ENCODE measurements at places on chromosomes 6 and 20. TPM values are rescaled to one million over a fixed set of nuclear protein-coding genes. Genes with fewer than 3 reads are reported as not detected.

- no peak for DNase-seq
Observed at GRCh38 chr6:85747666-85748065, 105.0 kb upstream of the SYNCRIP start.

HCRTR2 gene
- not detected for total RNA-seq

WFDC5 gene
- total RNA-seq = not detected

DNA sequence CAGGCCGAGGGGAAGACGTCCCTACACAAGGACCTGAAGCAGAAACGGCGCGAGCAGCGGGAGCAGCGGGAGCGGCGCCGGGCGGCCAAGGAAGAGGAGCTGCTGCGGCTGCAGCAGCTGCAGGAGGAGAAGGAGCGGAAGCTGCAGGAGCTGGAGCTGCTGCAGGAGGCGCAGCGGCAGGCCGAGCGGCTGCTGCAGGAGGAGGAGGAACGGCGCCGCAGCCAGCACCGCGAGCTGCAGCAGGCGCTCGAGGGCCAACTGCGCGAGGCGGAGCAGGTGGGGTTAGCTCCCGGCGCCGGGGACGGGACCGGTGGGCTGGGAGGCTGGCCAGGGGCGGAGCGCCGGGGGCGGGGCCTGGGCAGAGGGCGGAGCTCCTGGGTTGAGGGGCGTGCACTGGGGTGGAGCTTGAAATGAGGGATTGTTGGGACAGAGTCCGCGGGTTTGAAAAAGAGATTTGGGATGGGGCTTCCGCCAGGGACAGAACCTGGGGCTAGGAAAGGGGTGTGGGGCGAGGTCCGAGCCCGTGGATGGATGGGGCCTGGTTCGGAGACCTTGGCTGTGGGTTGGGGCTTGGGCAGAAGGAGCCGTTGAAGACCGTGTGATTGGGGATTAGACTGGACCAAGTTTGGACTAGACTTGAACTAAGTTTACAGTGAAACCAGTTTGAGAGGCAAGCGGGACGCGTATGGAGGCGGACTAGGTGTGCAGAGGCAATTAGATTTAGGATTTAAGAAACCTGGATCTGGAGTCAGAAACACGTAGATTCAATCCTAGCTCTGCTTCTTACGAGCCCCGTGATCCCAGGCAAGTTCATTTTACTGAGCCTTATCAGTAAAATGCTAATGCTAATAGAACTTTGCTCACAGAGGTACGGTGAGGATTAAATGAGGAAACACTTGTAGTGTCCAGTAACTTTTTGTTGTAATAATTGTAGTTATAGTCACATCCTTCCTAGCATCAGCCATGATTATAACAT lies 20.9 kb downstream of the DEF6 start:
- peak; percentile 97 for DNase-seq

DNA sequence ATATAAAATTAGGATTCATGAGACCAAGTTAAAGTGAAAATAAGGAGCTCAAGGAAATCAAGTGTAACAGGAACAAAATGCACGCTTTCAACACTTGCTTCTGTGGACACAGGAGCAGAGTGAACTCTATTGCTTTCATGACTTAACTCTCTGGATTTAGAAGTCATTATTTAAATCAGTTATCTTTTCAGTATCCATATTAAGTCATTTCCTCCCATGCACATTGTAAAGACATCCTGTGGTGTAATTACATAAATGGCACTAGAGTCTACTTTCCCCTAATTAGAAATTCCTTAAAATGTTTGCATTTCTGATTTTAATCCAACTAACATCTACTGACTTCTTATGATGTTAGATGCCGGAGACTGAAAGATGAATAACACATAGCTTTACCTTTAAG lies 88.0 kb downstream of the INSM1 start:
- no peak for DNase-seq

HLA-A gene
- 131 TPM for total RNA-seq

GRCh38 chr20:49496553-49497397 lies 14.3 kb upstream of the KCNB1 start:
- no peak for DNase-seq

DNAH8 gene
- total RNA-seq = 0.39 TPM

DNA sequence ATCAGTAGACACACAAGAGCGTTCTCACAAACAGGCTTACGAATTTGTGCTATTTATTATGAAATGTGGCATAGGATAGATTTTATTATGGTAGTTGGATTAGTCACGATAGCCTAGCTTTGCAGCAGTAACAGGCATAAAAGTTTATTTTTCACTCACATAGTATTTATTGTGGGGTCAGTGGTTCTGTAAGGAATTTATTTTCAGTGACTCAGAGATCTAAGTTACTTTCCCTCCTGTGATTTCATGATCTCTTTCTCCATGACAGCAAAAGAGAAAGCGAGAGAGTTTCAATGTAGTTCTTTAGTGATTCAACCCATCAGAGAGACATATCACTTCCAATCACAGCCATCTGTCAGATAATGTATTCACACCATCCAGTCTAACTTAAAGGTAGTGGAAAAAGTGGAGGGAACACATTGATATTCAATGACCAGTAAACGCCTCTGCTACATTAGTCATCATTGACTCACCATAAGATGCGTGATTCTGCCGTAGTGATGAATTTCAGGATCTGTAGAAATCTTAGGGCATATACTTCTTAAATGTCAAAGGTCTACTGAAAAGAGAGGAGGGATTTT lies 605.5 kb downstream of the HDGFL1 start:
- DNase-seq = no peak

DNA sequence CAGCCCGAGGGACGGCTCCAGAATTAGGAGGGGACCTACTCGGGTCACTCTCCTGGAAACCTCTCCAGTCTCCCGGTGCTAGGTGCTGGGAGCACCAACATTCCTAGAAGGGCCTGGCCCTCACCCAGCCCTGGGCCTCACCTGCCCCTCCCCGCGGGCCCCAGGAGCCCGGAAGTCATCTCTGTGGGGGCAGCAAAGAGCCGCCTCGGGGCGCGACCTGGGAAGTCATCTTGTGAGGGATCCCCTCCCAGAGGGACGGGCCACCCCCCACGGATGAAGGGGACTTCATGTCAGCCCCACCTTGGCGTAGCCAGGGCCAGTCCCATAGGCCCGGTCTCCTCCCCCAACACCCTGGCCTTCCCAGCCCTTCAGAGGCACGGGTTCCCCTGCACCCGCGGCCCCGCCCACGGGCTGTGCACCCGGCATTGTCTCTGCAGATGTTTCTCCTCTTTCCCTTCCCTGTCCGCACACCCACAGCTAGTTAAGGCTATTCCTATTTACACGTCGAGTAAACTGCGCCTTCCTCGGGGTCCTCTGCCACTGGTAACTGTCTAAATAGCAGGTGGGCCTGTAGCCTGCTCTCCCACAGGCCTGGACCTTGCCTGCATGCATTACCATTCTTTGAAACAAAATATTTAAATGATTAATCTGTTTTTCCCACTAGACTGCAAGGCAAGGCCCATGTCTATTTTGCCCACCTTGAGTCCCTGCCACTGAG lies 896 bp upstream of the RNASET2 start:
- DNase-seq = peak; percentile 20

- no peak for DNase-seq
Observed at GRCh38 chr6:43924222-43924702, 154.3 kb downstream of the VEGFA start.

OR2B6 gene
- not detected for total RNA-seq

ADTRP gene
- not detected for total RNA-seq

DNA sequence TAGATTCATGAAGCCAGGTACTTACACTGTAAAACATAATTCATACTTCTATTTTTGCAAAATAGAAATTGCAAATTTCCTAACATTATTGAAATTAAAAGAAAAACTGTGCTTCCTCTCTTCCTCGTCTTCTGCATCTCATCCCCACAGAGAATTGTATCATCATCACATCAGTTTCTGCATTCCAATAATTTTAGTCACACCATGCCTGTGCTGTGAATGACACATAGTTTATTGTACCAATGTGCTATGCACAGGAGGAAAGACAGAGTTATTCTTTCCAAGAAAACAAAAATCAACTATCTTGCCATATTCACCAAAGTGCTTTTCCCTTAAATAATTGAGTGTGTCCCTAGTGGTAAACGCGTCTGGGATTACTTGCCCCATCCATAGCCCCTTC lies 38.1 kb upstream of the FAM135A start:
- DNase-seq = no peak

DNA sequence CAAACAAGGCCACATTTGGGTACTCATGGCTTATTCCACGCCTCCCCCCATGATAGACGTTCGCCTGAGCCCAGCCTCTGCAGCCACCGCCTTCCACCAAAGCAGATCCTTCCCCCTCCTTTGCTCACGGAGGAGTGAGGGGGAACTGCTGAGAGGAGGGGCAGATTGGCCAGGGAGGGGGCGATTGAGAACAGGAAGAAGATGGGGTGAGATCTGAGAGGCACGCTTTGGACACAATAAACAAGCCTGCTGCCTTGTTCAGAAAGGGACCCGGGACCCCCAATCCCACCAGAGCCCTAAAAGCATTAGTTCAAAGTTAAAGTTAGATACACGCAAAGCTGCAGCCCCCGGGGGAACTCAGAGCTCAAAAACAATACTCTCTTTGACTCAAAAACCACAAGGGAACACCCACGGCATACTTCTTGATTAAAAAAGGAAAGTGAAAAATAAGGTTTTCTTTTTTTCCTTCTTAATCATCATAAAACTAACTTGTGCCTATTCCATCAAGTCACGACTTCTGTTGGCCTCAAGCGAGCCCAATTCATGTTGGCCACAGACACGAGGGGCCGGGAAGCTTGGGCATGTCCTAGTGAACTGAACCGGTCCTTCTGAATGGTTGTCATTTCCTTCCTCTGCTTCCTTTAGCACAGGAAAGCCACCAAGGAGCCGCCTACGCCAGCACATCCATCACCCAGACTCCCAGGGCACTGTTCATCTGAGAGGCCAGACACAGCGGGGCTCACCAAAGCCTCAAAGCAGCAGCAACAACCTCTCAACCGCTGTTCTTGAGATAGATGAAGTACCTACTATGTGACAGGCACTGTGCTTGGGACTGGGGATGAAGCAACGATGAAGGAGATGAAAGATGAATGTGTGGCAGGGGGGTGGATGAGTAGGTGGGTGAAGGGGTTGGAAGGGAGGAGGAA lies 44.7 kb downstream of the NFATC2 start:
- peak; percentile 20 for DNase-seq

DNA sequence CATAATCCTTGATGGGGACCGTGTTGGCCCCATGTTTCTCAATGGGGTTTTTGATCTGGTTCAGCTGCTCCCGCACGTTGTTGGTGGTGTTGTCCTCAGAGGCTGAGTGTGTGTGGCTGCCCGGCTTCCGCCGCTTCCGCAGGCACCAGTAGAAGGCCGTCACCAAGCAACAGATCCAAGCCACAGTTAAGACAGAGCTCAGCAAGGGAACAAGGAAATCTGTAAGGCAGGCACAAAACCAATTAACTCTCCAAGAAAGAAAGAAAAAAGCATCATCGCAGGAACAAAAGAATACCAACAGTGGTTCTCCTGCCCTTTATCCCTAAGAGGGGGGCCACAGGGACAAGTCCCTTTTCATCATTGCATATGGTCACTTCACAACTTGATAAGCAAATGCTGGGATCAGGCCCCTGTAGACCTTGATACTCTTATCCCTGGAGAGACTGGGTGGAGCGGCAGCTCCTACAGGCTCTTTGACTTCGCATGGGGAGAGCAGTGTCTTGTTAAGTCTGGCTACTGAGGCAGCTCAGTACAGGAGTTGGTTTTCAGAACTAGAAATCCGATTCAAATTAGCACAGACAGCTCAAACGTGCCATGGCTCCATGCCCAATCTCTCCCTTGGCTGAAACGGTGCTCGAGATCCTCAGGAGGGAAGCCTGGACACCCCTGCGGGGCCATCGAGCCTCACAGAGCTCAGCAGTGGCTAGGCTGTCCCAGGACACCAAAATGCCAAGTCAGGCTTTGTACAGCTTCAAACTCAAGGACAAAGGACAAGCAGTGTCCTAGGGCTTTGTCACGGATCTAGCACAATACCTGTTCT lies 33.9 kb downstream of the JAG1 start:
- no peak for DNase-seq

CLDN20 gene
- not detected for total RNA-seq

DNA sequence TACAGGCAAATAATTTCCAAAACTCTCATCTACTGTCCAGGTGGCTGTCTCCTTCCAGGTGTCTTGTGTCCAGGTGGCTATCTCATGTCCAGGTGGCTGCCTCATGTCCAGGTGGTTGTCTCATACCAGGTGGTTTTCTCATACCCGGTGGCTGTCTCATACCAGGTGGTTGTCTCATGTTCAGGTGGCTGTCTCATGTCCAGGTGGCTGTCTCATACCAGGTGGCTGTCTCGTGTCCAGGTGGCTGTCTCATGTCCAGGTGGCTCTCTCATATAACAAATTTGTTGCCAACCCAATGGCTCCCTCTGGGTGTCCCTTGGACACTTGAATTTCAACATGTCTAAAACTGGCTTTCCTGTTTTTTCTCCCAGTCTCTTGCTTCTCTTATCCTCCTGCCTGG lies 14.3 kb upstream of the SLC22A3 start:
- no peak for DNase-seq

- no peak for DNase-seq
Observed at GRCh38 chr20:56801971-56802755, 173.1 kb downstream of the TFAP2C start.

- no peak for DNase-seq
Observed at GRCh38 chr6:74731204-74731603, 474.6 kb downstream of the COL12A1 start.

DNA sequence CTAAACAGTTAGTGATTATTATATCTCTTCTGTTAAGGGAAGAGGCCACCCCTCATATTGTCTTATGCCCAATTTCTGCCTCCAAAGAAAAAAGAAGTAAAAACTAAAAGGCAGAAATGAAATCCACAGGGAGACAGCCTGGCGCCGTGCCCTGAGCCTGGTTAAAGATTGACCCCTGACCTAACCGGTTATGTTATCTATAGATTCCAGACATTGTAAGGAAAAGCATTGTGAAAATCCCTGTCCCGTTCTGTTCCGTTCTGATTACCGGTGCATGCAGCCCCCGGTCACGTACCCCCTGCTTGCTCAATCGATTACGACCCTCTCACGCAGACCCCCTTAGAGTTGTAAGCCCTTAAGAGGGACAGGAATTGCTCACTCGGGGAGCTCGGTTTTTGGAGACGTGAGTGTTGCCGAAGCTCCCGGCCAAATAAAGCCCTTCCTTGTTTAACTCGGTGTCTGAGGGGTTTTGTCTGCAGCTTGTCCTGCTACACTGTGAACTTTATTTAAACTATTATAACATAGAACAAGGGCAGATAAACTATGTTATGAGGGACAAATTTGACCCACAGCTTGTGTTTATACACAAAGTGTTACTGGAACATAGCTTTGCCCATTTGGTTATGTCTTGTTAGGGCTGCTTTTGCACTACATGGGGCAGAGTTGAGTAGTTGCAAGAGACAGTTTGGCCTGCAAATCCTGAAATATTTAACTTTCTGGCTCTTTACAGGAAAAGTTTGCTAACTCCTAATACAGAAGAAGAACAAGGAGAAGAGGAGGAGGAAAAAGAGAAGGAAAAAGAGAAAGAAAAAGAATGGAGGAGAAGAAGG lies 49.6 kb downstream of the CD24 start:
- DNase-seq = no peak

DNA sequence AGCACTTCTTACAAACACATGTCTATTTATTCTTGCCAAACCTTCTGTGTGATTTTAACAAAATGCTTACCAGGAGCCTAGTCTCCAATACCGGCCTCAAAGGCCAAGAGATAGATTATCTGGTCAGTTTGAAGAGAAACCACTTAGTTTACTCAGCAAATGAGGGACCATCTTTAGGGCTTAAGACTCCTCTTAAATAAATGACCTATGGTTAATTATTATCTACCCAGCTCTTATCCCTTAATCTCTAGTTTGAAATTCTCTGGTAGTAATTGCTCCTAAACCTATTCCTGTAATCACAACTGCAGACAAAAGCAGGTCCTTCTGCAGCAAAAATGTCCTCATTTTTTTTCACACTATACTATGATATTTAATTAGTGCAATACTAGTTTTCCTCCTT lies 301.8 kb downstream of the KIF16B start:
- DNase-seq = no peak

GRCh38 chr20:61662226-61662967 lies 403.3 kb downstream of the TAF4 start:
- peak; percentile 11 for DNase-seq
